ENCODE measurements at places on chromosomes 11 and 22.

DNA sequence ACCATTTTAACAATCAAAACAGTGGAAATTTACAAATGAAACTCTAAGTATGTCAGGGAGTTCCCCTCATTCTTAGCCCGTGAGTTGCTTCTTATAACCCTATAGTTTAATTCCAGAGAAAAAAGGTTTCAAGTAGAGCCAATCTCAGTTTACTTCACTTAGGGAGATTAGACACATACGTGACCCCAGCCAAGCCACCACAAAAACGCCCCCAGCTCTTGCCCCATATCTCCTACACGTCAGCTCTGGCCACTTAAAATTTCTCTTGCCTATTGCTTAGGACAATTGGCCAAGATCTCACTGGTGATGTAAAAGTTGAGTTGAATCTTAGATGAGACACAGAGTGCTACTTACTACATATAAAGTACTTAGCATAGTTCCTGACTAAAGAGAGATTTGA, 166.4 kb downstream of the ETS1 start:
- peak; percentile 57 for DNase-seq

GRCh38 chr11:12375720-12376119, 1.7 kb upstream of the PARVA start:
- no peak for DNase-seq

DNA sequence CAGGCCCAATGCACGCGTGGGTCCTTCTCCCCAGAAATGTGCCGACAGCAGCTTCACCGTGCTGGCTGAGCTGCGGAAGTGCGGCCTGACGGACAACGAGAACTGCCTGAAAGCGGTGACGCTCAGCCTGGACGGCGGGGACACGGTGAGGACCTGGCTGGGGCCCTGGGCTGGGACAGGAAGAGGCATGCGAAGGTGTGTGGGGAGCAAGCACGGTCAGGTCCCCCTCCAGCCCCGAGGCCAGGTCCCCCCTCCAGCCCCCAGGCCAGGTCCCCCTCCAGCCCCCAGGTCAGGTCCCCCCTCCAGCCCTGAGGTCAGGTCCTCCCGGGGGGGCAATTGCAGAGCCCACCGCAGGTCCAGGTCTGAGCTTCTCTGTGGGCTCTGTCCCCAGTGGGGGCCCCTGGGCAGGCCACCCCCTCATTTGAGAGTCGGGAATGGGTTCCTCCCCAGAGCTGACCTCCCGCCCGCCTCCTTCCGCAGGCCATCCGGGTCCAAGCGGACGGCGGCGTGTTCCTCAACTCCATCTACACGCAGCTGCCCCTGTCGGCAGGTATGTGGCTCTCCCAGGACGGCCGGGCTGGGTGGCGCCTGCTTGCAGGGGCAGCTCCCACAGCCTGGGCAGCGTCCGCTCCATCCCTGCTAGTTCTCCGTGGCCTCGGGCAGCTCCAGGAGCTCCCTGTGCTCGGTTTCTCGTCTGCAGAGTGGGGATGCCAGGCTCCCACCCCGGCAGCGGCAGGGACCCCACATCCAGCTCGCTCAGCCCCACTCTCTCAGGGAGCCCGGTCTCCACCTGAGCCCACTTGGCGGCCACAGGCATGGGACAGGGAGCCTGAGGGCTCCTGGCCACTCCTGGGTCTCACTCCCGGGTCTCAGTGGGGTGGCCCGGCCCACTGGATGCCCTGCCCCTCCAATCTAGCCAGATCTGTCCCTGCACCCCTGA, 7.9 kb downstream of the MUC5B start:
- no peak for DNase-seq

DNA sequence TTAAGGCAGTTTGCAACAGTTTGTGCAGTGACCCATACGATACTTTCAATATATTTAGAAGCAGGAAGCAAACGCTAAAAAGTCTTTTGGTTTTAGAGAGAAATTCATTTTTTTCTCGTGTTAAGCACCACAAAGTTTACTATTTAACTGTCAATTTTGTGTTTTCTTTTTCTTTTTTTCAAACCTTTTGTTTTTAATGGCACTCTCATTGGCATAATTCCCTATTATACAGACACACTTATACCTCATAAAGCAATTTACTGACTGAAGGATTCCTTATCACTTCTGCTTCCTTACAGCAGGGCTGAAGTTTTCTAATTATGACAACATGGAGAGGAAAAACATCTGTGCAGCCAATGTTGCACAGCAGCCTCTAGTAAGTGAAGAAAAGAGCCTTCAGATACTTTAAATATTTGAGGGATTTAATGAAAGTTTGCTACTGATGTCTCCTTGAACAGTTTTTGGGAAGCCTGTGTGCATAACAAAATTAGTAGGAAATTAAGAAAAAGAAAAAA, 2191.2 kb downstream of the LRRC4C start:
- DNase-seq, result no peak

GRCh38 chr11:104645261-104646222, 252.7 kb downstream of the CASP12 start:
- DNase-seq, result no peak

- no peak for DNase-seq
Observed at GRCh38 chr11:102462610-102463009, 10.0 kb upstream of the TMEM123 start.

GRCh38 chr22:41970601-41971000, 1.4 kb downstream of the SEPTIN3 start:
- DNase-seq, result no peak

DNA sequence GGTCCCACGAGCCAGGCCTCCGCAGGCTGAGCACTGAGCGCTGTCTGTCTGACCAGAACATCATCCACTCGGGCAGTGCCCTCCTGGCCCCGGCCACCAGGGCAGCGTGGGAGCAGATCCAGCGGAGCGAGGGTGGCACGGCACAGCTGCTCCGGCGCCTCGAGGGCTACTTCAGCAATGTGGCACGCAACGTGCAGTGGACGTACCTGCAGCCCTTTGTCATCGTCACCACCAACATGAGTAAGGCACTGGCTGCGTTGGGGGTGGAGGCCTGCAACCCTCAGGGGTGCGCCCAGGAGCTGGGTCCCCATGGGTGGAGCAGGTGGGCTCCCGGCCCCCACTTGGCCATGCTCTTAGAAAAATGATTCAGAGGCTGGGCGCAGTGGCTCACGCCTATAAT, 49.7 kb upstream of the PRODH start:
- no peak for DNase-seq

GRCh38 chr11:113382121-113382520, 5.5 kb upstream of the ANKK1 start:
- DNase-seq, result no peak

DNA sequence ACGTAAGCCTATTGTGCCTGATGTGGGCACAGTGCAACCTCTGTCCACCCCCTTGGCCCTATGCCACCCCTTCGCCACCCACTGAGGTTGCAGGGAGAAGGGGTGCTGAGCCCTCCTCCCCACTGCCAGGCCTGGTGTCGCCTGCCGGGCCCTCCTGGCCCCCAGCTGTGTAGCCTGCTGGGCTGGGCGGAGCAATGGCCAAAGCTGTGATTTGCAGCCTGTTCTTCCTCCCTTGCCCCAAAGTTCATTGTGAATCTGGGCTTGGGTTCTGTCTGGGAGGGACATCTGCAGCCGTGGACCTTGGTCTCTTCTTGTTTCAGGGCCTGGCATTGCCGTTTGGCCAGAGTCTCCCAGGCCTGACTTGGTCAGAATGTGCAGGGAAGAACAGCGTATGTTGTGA, 121.9 kb downstream of the PKNOX2 start:
- no peak for DNase-seq

DNA sequence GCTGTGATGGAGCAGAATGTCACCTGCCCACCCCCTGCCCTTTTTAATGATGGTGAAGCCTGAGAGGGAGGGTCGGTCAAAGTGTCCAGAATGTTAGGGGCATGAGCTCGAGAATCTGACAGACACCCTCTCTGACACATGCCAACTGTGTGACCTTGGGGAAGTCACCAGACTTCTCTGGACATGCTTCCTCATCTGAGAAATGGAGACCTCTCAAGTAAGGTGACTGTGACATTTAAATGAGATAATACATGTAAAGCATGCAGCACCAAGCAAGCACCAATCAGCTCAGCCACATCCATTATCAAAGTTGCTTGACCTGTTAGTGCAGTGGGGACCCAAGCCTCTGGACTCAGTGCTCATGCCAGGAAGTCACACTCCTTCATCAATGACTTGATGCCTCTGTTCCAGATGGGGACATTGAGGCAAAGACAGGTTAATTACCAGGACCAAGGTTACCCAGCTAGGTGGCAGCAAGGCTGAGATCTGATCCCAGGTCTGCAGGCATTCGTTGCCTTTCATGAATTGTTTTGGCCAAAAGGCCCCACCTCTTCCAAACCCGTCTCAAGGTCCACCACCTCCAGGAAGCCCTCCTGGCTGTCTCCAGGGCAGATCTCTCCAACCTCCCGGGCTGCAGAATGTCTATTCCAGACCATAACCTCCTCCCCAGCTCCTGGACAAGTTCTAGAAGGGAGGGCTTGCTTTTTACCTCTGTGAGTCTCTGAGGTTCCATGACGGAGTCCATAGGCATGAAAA, 38.8 kb upstream of the SYT7 start:
- no peak for DNase-seq

DNA sequence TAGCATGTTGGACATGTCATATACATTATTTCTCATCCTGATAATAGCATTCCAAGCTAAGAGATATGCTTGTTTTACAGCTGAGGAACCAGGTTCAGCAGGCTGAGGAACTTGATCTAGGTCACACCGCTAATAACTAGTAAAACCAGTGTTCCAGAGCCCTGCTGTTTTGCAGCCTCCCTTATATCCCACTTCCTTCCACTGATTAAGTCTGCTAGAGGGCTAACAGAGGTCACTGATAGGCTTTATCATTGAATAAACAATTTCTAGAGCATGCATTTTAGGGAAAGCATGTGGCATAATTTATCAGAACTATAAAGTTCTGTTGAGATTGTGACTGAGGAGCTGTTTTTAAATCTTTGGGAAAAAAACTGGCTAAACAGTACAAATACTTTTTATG, 54.0 kb downstream of the UVRAG start:
- no peak for DNase-seq

- DNase-seq, result no peak
Observed at GRCh38 chr11:117458275-117459122, 130.8 kb downstream of the CEP164 start.

- DNase-seq, result no peak
Observed at GRCh38 chr11:65411681-65412070, 10.9 kb upstream of the NEAT1 start.

DNA sequence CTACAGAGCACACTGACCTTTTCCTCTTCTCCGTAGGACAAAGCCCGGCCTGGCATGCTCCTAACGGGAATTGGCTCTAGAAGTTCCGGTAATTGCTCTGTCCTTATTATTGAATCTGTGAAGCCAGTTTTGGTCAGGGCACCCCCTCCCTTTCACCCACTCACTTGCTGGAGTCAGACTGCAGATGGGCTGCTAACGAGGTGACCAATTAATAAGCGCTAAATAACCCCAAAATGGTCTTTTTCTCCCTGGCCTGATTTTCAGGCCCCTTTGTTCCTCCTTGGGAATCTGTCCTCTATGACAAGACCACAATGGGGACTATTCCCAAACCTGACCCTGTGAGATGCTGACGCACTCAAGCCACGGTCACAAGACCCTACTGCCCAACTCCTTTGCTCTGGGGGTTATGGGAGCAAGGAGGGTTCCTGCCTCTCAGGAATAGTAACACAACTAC, 610.0 kb upstream of the CADM1 start:
- DNase-seq, result no peak

DNA sequence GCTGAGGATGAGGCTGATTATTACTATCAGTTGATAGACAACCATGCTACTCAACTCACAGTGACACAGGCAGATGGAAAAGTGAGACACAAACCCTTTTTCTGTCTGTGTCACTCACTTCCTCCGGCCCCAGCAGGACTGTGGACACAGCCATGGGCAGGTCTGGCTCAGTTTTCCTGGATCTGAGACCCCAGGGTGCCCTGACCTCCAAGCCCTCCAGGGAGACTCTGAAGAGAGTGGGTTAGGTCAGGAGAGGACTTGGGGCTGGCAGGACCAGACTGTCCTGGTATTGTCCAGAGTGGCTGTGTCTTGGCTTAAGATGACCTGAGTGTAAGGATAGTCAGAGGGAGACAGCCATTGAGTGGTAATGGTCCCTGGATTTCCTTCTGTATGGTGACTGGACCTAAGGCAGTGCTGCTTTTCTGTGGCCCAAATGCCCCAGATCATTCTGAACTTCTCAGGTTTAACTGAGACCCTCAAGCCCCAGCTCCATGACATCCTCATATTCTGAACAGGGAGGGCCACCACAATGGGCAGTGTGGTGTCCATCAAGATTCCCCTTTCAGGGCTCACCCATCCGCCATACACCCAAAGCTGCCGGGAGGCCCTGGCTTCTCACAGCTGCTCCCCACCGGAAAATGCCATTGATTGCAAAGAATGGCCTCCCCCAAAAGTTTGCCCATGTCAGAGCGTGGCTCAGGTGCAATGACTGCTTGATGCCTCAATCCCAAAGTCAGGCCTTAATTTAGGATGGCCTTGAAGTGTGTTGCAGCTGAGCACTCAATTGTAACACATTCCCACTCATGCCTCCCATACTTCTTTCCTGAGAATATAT, 36.2 kb upstream of the PRAME start:
- DNase-seq, result no peak

DNA sequence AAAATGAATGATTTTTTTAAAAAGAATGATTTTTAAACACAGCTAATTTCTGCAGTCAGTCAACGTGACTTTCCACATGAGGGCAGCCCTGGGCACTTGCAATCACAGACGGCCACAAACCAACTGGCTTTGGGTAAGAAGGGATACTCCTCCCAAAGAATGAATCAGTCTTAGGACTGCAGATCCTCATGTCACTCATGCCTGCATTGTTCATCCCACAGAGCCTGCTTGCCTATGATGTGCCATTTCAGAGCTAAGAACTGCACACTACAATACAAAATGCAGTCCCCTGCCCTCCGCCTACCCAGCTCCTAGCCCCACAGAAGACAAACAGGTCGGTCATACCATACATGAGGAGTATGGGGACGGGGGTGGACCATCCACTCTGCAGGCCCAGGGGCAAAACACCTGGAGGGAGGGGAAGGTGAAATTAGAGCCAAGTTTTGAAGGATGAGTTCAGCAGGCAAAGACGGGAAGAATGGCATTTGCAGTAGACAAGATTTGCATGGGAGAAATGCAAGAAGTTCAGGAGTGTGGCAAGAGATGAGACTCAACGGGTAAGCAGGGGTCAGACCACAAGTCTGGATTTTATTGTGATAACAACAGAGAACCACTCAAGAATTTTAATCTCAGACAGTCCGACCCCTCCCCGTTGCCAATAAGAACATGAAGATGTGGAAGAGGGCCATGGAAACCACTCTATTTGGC, 24.7 kb downstream of the PACSIN2 start:
- peak; percentile 90 for DNase-seq

DNA sequence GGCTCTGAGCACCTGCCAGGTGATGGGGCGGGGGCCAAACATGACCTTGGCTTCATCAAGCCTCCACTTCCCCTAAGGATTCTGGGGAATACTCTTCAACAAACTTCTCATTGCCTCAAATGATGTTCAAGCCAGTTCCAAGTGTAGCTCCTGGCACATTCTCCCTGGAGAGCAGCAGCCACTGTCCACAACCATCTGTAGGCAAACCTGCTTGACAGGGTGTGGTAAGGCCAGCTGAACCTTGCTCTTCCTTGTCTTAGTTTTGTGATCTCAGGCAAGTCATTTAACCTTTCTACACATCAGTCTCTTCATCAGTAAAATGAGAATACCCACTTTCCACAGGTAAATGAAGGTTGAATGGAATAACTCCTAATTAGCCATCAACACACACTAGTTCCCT, 323.3 kb downstream of the TENM4 start:
- DNase-seq, result no peak
